Stimulated activated CD4-positive, alpha-beta T cell treated with anti-CD3 and anti-CD28 coated beads, Interleukin-12 subunit alpha, Interleukin-12 subunit beta, amount 100 ng/mL, for 24 hours (primary cell): ENCODE measurements at places on chromosomes 2 and 18.

DNA sequence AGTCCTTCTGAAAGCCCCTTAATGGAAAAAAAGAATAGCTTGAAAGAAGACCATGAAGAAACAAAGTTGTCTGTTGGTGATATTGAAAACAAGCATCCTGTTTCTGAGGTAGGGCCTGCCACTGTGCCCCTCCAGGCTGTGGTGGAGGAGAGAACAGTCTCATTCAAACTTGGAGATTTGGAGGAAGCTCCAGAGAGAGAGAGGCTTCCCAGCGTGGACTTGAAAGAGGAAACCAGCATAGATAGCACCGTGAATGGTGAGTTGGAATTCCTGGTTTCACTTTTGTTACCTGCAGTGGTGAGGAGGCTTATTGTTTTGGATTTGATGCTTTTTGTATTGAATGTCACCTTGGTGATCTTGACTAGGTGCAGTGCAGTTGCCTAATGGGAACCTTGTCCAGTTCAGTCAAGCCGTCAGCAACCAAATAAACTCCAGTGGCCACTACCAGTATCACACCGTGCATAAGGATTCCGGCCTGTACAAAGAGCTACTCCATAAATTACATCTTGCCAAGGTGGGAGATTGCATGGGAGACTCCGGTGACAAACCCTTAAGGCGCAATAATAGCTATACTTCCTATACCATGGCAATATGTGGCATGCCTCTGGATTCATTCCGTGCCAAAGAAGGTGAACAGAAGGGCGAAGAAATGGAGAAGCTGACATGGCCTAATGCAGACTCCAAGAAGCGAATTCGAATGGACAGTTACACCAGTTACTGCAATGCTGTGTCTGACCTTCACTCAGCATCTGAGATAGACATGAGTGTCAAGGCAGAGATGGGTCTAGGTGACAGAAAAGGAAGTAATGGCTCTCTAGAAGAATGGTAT is 13.3 kb downstream of the SLC20A1 start:
- no peak for DNase-seq

DNA sequence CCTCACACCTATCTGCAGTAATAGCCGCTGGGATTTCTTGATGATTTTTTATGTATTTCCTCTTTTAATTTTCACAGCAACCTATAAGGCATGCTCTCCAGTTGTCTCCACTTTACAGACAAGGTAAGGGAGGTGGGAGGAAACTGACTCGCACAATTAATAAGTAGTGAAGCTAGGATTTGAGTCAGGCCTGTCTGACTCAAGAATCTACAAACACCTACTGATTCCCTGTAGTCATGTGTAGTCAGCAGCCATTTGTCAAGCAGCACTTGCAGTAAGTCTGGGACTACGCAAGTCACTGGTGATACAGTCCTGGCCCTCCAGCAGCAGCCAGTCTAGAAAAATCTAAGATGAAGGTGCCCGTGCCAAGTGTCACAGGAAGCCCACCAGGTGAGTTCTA is 193.6 kb upstream of the PKDCC start:
- DNase-seq, result no peak

DNA sequence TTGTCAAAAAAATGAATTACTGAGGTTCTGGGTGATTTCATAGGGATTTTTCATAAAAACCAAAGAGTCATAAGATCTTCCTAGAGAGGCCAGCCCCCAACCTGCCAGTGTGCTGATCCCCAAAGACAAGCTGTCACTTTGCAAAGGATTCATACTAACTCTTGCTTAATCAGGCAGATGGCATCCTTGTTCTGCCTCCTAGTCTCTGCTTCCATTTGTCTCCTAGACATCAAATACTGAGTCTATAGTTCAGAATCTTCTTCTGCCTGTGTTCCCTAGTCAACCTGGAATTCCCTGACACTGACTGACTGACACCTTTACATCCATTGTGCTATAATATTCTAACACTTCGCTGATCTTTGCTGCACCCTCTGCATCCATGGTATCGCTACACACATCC is 84.9 kb downstream of the SLC8A1 start:
- no peak for DNase-seq

GRCh38 chr2:101356521-101356920 is 30.8 kb downstream of the CREG2 start:
- DNase-seq, result no peak

DNA sequence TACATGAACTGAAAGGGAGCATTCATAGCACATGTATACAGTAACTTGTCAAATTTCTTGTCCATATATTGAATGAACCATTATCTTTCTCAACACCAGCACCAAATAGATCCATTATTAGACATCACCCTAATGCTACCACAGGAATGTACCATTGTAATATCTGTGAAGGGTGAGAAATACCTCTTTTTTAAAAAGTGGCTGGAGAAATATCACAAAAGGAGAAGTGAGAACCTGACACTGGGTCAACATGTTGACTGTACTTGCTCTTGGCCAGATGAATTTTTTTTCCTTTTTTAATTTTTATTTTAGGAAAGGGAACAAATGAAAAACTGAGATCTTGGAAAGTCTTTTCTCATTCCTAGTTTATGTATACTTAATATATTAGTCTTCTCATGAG is 63.5 kb downstream of the CAVIN2 start:
- no peak for DNase-seq

DNA sequence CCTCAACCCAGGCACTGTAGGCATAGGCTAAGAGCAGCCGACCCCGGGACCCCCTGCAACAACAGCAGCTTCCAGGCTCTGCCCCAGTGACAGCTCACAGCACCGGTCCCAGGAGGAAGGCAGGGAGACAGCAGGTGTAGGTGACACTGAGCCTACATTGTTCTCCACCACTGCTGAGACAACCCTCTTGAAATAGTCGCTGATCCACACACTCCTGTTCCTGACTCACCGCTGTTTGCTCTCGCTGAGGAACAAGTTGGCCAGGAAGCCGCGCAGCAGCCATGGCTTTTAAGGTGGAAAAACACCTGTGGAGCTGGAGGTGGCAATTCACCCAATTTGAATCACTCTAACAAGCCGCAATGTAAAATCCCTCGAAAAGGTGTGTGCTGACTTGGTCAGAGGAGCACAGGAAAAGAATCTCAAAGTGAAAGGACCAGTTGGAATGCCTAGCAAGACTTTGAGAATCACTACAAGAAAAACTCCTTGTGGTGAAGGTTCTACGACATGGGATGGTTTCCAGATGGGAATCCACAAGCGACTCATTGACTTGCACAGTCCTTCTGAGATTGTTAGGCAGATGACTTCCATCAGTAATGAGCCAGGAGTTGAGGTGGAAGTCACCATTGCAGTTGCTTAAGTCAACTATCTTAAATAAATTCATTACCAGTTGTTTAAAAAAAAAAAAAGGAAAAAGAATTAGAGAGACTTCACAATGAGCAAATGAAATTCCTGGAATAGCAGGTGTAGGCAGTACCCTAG is 167.5 kb downstream of the ARL4C start:
- no peak for DNase-seq

- no peak for DNase-seq
Measured at GRCh38 chr18:76056471-76057110, 438.5 kb downstream of the ZNF516 start.

- DNase-seq, result no peak
Measured at GRCh38 chr2:159441182-159441581, 154.7 kb upstream of the WDSUB1 start.

GRCh38 chr18:76259711-76260110 is 235.3 kb downstream of the ZNF516 start:
- no peak for DNase-seq

DNA sequence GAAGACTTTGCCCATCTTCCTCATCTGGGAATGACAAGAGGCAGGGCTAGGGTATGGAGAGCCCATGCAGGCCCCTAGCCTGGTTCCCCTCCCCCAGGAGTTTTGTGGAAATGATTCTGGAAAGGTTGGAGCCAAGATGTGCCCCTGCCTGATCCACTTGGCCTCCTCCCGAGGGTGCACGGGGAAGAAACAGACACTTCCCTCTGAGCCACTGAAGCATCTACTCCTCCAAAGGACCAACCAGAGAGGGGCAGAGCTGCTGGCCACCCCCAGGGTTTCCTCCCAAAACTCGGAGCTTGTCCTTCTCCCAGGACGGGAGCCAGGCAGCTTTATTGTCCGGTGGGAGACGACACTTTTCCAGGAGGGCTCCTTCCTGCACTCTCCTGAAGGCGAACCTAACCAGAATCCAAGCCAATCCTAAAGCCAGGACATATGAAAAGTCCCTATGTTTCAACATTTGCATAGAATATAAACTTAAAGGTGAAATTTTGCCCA is 149.2 kb upstream of the COPS8 start:
- no peak for DNase-seq

GRCh38 chr2:53509831-53510388 is 257.7 kb upstream of the CHAC2 start:
- DNase-seq, result no peak

GRCh38 chr2:110791435-110791834 is 59.1 kb downstream of the ACOXL start:
- DNase-seq, result no peak

GRCh38 chr2:127128445-127128904 is 21.5 kb upstream of the BIN1 start:
- no peak for DNase-seq

GRCh38 chr18:48440924-48441323 is 31.7 kb upstream of the ZBTB7C start:
- no peak for DNase-seq

GRCh38 chr2:54639609-54640008 is 83.9 kb upstream of the EML6 start:
- no peak for DNase-seq

DNA sequence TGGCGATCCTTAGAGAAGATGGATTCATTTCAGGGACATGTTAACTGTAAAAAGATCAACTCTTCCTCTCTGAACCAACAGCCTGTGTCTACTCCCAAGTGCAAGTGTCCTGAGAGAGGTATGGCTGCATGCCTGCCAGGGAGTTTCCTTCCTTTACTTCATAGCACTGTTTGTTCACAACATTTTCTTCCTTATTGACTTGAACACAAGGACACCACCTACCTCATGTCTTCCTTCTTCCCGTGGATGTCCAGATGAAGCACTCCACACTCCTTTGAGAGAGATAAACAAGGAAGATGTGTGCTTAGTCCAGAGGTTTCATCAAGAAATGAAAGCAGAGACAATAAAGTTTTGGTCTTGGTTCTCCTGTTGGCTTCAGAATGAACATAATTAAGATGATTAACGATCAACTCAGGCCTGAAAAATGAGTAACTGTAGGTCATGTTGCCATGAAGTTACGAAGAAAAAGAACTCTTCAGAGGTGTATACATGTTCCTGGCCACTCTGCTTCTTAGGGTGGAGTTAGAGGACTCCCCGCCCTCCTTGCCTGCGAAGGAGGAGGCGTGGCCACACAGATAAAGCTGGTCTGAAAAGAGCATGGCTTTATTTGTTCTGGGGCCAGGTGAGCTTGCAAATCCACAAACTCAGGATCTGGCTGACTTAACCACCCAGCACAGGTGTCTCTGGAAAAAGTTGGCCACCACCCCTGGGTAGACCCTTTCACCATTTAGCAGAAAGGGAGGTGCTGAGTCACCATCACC is 155.0 kb upstream of the KCTD1 start:
- DNase-seq, result no peak

DNA sequence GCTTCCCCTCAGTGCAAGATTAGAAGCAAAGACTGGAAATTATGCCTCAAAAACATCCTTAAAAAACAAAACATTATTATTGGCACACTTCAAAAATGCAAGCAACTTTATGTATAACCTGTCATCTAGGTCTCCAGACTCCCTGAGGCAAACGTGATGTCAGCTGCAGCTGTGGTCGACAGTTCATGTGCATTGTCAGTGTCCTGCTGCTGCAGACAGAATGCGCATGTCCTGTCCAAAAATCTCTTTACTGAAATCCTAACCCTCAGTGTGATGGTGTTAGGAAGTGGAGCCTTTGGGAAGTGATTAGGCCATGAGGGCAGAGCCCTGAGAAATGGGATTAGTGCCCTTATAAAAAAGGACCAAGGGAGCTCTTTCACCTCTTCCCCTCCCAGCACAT is 126.9 kb downstream of the CYRIA start:
- DNase-seq, result no peak

DNA sequence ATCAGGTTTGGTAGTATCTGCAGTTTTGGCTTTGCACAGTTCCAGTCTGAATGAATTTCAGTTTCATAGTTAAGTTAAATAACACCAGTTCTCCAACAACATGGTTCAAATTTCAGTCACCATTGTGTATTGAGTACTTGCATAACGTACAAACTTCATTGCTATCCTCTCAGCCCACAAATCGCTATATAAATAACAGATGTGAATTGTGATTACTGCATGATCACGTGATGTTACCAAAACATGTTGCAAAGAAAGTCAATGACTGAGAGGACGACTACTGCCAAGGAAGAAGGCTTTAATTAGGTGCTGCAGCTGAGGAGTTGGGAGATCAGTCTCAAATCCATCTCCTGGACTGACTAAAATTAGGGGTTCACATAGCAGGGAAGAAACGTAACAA is 48.2 kb downstream of the COL4A4 start:
- no peak for DNase-seq

DNA sequence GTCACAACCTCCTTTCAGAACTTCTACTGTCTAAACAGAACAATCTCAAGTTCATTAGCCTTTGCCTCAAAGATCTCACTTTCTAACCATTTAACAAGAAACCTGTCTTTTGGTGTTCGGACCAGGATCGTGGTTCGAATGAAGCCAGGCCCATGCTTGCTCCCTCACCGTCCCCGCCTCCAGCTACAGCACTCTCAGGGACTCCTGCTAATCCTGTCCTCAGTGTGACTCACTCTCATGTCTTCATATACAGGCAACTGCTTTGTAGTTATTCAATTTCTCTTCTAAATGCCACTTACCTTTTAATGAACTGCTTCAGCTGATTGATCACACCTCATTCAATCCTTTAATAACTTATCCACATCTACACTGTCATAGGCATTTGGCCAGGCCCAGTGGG is 15.8 kb downstream of the SERTAD2 start:
- DNase-seq, result no peak

GRCh38 chr2:105329561-105330495 is at the start of gene TGFBRAP1:
TSS of gene TGFBRAP1 (minus strand) at chr2:105329735. CDS start at chr2:105308301, 21,434 bp downstream.
- peak; percentile 22 for DNase-seq

- DNase-seq, result no peak
Measured at GRCh38 chr2:230012267-230012884, 56.3 kb downstream of the SLC16A14 start.

GRCh38 chr2:162838136-162838497 is 450 bp downstream of the KCNH7 start:
- no peak for DNase-seq

DNA sequence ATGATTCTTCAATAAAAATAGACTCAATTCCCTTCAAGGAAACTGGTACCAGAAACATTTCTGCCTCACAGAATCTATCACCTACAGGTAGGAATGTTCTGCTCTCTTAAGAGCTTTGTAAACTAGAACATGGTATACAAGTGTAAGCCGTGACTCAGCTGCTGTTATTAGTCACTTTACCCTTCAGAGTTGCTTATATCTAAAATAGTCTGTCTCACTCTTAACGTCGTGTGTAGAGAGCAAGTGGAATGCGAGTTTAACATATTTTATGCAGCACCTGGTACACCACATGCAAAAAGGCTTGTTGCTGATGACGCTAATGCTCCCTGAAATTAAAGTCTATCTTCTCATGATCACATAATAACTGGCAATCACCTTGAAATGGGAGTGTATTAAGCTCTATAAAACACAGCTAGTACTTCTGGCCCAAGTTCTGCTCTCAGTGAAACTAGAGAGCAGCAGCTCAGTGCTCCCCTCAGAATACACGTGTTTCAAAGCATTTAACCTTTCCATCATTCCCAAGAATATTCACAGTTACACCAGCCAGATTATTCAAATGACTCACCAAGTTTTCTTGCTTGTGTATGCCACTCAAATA is 420.0 kb downstream of the ZEB2 start:
- no peak for DNase-seq
